Iris pigment epithelial cell (primary cell): ENCODE measurements at places on chromosomes 7 and 10.

DNA sequence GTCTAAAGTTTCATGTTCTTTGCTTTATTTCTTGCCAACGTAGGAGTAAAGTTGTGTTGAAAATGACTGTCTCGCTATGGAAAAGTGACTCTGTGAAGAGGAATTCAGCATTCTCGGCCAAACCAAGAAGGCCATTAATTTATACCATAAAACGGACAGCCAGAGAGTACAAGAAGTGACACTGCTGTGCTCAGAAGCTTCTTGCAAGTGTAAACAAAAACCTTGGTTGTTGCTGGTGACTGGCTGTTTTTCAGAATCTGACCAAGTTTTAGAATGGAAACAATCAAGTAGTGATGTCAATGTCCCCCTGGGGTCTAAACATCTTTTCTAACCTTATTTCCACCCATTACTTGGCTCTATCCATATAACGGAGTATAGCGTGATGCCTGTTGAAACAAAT, 201.9 kb downstream of the INHBA start:
- DNase-seq = no peak

DNA sequence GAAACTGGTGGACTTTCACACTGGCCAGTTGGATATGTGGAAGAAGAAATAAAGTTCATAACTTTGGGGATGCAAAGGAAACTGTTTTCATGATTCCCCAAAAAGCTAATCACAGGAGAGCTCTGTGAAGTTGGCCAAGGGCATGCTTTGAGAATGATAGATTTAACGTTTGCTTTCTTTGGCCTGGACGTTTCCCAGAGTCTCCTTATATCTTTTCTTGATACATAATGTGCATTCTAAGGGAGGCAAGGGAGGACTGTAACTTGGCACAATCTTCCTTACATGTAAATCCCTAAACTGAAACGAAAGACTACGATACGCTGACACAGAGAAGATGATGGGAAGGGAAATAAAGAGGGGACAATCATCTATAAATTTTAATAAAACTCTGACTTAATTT, 176.5 kb upstream of the INHBA start:
- DNase-seq = no peak

DNA sequence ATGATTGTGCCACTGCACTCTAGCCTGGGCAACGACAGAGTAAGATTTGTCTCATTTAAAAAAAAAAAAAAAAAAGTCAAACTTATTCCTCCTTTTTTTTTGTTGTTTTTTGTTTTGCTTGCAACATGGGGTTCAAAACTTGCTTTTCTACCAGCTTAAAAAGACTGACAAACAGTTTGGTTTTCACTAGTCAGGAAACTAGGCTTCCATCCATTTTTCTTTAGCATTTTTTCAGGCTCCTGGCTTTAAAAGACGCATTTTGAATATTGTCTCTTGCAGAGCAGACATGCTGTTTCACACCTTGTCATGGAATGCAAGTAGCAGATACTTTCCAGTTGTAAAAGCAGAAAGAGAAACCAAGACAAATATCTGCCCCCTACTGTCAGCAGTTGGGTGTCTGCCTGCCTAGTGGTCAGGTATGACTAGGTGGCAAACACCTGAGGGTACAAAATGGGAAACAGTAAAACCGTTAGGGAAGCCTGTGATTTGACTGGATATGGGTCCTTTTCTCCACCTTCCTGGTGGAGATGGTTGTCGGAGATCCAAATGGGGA, 139.9 kb downstream of the CCDC71L start:
- no peak for DNase-seq

- no peak for DNase-seq
Measured at GRCh38 chr7:114760477-114760876, 161.4 kb upstream of the MDFIC start.

DNA sequence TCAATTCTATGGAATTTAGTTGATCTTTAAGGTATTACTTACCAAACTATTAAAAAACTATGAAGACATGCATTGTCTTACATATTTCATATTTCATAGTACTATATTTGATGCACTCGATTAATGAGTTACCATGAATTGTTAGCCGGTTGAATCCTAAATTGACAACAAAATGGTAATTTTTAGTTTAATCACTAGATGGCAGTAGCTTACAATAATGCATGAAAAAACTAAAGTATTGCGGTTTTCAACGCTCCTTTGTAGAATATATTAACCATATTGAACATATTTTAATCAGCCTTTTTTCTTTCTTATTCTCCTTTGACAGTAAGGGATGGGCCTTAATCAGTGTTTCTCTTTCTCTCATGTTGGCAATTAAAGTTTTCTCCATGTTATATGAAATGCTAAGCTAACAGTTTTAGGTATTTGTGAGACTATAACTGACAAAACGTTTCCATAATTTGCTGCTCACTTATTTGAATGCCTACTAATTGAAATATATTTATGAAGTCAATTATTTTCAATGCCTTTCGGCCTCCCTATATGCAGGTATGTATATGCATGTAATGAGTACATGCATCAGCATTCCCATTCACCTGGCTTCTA, 48.5 kb upstream of the ARL4A start:
- peak; percentile 38 for DNase-seq

DNA sequence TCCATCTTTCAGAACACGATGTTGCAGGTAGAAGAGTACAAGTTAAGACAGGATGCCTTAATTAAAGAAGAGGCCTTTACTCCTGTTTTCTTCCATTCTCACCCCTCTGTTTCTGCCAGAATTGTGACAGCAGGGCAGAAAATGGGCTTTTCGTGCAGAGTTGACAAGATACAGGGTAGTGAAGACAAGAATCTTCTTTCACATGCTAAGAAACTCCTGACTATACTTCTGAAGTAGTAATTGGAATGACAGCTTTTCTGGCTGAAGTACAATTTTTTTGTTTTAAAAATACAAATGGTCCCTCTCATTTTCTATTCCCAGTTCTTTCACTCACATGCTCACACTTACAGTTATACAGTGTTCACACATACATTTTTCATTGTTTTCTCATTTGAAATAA, 22.1 kb downstream of the HDAC9 start:
- no peak for DNase-seq

- DNase-seq = no peak
Measured at GRCh38 chr10:29749150-29749549, 114.4 kb upstream of the SVIL start.

GRCh38 chr10:48697821-48698764, 13.4 kb downstream of the WDFY4 start:
- DNase-seq = no peak

DNA sequence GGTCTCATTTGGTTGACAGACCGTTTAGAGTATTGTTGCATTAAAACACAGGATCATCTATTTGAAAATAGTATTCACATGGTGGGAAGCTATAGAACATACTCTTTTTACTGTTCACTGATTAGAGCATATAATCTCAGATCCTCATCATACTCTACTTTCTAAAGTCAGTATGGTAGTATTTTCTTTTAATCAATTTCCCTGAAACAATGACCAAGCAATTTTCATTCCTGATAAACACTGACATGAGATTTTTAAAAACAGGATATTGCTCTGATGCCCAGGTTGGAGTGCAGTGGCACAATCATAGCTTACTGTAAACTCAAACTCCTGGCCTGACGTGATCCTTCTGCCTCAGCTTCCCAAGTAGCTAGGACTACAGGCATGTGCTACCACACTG, 63.9 kb downstream of the PTPN12 start:
- DNase-seq = no peak

DNA sequence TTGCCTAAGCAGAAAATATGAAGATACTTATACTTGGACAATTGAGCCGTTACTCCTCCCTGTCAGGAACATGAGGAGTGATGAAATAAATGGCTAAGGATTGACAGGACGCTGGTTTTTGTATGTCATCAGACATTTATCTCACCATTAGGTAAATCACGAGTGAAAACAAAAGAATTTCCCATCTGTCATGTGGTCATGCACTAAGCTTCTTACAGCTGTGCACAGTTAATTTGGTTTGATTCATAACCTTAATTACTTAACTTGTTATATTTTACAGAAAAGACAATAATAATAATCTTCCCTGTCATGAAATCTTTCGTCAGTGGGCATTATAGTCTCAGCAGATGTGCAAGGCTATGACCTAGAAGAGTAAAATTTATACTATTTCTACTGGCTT, 266.5 kb downstream of the HGF start:
- DNase-seq = no peak

DNA sequence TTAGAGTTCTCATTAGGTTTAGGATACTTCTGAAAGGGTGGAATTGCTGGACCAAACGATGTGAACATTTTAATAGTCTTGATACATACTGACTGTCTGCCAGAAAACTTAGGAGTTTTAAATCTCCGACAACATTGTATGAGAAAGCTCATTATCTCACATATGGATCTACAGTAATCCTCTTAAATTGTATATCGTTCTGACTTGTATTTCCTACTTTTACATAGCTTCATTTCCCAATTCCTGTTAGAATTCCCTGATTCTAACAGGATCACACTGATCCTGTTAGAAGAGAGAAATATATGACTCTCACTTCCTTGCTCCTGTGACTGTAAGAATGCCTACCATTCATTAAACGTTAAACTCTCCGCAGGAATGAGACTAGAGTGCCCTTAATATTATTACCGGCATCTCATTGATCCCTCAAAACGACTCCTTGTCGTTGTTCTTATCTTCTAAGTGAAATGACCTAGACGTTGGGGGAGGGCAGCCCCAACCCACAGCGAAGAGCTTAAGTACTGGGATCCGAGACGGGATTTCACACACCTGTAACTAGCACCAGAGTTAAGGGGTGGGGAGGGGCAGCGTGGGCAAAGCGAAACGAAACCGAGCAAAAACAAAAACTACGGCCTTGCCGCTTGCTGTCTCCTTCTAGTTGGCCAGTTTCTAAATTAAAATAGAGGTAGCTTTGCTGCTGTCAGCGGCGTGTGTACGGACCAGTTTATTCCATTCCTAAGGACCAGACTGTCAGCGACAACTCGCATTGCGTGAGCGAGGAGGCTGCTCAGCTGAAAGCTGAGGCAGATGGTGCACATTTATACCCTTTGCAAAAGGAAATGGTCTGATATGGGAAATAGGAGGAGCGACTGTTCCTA, 678 bp upstream of the TMEM106B start:
- DNase-seq = no peak

DNA sequence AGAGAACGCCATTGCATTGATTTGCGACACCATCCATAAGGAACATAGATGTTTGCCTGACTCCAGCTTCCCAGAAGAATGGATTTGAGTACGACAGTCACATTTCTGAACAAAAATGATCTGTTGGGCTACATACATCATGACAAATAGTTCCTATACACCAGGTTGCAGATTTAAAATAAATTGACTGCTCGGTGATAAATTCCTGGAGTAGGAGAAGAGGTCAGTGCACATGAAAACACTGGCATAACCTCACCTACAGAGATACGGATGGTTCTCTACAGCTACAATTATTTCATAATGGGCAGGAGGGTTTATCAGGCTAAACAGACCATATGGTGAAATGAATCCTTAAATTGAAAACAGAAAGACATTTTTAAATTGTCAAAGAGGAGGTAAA, 316.5 kb upstream of the ADARB2 start:
- no peak for DNase-seq

GRCh38 chr7:130734815-130735716, 1.1 kb upstream of the KLF14 start:
- DNase-seq = no peak

- DNase-seq = no peak
Measured at GRCh38 chr10:1605999-1606940, 131.1 kb downstream of the ADARB2 start.

DNA sequence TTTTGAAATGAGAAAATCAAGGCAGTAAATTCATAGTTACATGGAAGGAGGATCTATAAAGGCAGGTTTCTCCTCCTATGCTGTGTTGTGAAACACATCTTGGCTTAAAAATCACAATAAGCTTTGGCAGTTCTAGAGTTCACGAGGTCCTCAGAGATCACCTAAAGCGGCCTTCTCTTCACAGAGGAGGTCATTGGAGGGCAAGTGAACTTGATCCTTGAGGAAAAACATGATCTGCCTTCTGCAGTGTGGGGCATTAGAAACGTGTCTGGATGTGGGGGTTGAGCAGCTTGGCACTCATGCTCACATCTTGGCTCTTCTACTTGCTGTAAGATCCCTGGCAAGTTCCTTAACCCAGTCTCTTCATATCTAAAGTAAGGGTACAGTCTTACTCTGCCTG, 96.1 kb upstream of the BMPER start:
- no peak for DNase-seq

GRCh38 chr10:104658067-104658466, 17.0 kb downstream of the SORCS3 start:
- no peak for DNase-seq

GRCh38 chr7:621572-622285, 102.1 kb upstream of the PDGFA start:
- DNase-seq = no peak

- DNase-seq = no peak
Measured at GRCh38 chr10:57018452-57018851, 657.4 kb upstream of the ZWINT start.

DNA sequence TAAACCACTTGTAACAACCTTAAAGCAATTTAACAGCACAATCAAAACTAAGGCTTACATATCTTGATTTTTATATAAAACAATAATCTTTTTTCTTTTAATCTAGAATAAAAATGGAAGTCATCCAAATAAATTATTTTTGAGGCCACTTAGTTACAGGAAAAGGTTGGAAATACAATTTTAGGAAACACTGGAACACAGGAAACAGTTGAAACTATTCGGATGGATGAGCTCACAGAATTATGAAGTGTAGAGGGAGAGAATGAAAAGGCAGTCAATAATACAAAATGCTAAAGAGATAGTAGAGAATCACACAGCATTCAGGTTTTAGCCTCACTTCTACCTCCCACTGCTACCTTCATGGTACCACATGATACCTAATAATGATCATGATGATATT, 124.2 kb downstream of the SEMA3D start:
- DNase-seq = no peak

GRCh38 chr7:265192-265997, 24.6 kb upstream of the FOXL3 start:
- DNase-seq = no peak

- DNase-seq = no peak
Measured at GRCh38 chr10:111379534-111380187, 302.8 kb downstream of the ADRA2A start.

GRCh38 chr7:151813445-151813844, 63.5 kb downstream of the PRKAG2 start:
- no peak for DNase-seq

- DNase-seq = no peak
Measured at GRCh38 chr7:108395426-108395825, 60.8 kb downstream of the NRCAM start.

- DNase-seq = peak; percentile 98
Measured at GRCh38 chr7:46229409-46229808, 308.3 kb upstream of the IGFBP3 start.

- no peak for DNase-seq
Measured at GRCh38 chr10:73232887-73233286, 14.2 kb downstream of the DNAJC9 start.

- peak; percentile 94 for DNase-seq
Measured at GRCh38 chr7:123747620-123748141, 1.1 kb downstream of the WASL start.

- no peak for DNase-seq
Measured at GRCh38 chr10:110860576-110861241, 11.0 kb upstream of the PDCD4 start.

GRCh38 chr7:141872931-141873330, 31.6 kb upstream of the PRSS37 start:
- DNase-seq = no peak

GRCh38 chr10:19961076-19962053, 145.1 kb downstream of the PLXDC2 start:
- no peak for DNase-seq

GRCh38 chr7:152924238-152924637, 164.7 kb downstream of the ACTR3B start:
- no peak for DNase-seq
